Peyer's patch (tissue), 4 donors: ENCODE measurements at places on chromosomes 13 and 19. TPM values are rescaled to one million over a fixed set of nuclear protein-coding genes. Genes with fewer than 3 reads are reported as not detected.

Gene TMEM272
- total RNA-seq: not detected

DNA sequence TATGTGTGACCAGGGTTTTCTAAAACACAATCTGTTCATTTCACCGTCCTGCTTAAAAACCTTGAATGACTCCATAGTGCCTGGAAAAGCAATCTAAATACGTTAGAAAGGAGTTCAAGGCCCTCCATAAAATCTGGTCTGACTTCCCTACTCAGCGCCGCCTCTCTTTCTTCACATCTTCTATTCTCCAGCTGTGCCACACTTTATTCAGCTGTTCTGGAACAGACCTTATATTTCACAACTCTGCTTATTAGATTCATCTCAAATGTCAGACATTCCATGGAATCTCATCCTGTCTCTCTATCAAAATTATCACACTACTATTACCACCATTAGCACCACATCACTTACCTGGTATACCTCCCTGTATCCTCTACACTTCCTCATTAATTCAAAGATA lies 19.8 kb upstream of the SPART start:
- no peak for DNase-seq

DNA sequence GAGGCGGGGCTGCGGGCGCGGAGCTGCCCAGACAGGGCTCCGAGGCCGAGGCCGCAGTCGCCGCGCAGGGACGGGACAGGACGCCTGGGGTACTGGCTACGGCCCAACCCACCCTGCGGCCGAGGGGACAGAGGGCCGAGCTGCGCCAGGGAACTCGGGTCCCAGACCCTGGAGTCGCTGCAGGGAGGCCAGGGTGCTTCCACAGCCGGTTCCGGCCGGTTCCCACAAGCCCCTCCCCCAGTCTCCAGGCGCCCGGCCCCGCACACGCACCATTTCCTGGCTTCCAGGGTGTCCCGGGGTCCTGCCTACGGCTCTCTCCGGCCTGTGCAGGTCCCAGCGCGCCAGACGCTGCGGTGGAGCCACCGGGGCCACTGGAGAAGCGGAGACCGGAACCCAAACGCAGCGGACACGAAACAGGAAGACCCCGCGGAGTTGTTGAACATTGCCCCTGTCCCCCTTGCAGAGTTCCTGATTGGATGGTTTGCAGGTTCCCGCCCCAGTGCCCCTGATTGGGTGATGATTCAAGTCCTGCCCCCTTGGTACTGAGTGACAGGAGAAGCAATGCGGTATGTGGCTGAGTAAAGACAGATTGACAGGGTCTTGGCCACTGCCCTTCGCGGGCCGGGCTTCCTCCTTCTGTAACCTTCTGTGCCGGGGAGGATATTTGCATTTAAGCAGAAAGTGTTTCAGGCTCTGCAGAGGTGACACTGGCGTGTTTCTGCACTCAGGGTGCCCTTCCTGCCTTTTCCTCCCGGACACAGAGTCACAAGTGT lies at the start of gene ZNF564:
ZNF564 (minus strand) TSS at position 423 of the 773 bp plus-strand sequence; CDS start at position 273, 150 bp downstream.
- peak; percentile 96 for DNase-seq

GRCh38 chr19:5929625-5930024 lies 15.6 kb downstream of the CAPS start:
- no peak for DNase-seq

- DNase-seq: no peak
Measured at GRCh38 chr13:50228527-50228926, 213.3 kb downstream of the KCNRG start.

GRCh38 chr19:2050991-2051772 lies at the start of gene MKNK2:
MKNK2 (minus strand) TSS chr19:2051244; CDS start chr19:2050851, 393 bp downstream.
- DNase-seq: peak; percentile 95

- no peak for DNase-seq
Measured at GRCh38 chr13:27038323-27038722, 133.3 kb downstream of the USP12 start.

Gene CEACAM7
- total RNA-seq: not detected

DNA sequence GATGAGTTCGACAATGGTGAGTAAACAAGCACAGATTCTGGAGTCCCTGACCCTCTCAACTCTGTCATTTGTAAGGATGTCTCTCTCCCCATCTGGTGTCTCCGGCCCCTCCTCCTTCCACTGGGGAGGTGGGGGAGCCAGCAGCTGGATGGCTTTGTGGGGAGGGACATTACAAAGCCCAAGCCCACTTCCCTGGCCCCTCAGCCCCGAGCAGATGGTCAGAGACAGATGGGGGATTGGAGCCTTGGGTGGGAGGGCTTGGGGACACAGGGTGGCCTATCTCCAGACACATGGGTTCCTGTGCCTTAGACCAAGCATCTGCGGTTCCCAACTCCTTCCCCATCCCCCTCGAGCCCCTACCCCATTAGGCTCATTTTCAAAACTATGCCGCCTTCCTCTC lies 2.5 kb downstream of the TIMM50 start:
- DNase-seq: no peak
